Naive thymus-derived CD8-positive, alpha-beta T cell (primary cell): ENCODE measurements at places on chromosomes 6 and 20.

DNA sequence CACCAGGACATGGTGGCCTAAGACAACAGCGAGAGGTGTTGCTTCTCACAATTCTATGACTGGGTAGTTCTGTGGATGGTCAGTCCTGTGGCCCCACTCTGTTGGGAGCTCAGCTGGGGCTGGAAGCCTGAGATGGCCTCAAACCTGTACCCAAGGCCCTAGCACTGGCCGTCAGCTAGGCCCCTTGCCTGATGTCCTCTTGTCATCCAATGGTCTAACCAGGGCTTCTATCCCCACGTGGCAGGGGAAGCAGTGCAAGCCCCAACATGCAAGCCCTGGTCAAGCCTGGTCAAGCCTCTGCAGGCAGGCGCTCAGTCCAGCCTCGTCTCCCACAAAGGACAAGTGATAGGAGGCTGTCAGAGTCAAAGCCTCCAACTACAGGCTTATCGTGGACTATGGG, 196.5 kb upstream of the CST7 start:
- DNase-seq, result no peak

DNA sequence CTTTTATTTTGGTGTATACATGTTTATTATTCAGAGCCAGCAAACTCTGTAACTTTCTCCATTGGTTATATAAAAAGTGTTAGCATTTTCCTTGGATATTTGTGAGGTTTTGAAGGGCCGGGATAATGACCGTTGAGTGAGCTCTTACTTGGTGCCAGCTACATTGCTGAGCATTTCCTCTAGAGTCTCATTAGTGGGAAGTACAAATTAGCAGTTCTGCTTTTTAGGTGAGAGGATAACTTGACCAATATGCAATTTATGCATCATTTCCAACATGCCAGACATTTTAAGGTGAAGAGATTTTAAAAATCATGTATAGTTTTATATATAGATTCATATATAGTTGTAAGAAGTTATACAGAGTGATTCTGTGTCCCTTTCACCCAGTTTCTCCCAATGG, 84.3 kb downstream of the CARMIL1 start:
- no peak for DNase-seq

DNA sequence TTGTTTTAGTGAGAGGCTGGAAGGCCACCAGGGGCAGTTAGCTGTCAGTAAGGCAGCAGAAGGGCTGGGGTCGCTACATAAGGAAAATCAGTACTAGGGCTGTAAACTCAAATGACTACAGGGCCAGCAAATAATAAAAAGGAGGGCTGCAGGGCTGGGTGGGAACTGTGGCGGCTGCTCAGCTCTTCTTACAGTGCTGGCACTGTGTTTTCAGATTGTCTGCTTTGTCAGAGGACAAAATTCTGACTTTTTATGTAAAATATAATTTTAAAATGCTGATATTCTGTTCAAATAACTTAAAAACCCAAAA, 23.2 kb downstream of the HLA-A start:
- no peak for DNase-seq

- DNase-seq, result no peak
Observed at GRCh38 chr20:61057443-61058121, 194.5 kb upstream of the CDH4 start.

- DNase-seq, result no peak
Observed at GRCh38 chr20:9279918-9280401, 211.1 kb downstream of the PLCB4 start.
